Stimulated activated CD4-positive, alpha-beta T cell treated with anti-CD3 and anti-CD28 coated beads, Interleukin-1b, Interleukin-23, amount 100 ng/mL, for 4 hours (primary cell): ENCODE measurements at places on chromosomes 7 and 10.

- no peak for DNase-seq
These were observed 5.5 kb downstream of the PDAP1 start for GRCh38 chr7:99402854-99403253.

- DNase-seq, result no peak
These were observed 19.9 kb downstream of the TMEM176B start for GRCh38 chr7:150780292-150780691.

DNA sequence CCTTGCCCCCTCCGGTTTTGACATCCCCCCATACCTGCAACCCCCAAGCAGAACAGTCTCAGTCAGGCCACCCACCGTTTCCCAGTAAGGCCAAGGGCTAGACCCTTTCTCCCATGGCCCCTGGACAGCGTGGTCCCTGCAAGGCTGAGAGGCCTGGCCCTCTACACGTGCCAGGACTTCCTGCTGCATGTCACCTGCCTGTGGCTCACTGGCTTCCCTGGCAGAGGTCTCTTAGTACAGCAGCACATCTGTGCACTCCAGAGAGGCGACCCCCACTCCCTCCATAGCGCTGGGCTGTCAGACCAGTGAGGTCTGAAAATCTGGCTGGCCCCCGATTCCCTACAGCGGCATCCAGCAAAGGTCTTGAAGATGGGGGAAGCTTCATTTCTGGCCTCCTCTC lies 26.4 kb upstream of the JAKMIP3 start:
- DNase-seq, result no peak

- no peak for DNase-seq
These were observed 973.5 kb downstream of the ANKRD7 start for GRCh38 chr7:119197877-119198527.

GRCh38 chr7:42082144-42082543 lies 154.9 kb downstream of the GLI3 start:
- no peak for DNase-seq

- no peak for DNase-seq
These were observed 34.6 kb downstream of the OAT start for GRCh38 chr10:124384172-124384571.

GRCh38 chr7:151012911-151013347 lies 11.4 kb downstream of the ATG9B start:
- DNase-seq, result no peak

DNA sequence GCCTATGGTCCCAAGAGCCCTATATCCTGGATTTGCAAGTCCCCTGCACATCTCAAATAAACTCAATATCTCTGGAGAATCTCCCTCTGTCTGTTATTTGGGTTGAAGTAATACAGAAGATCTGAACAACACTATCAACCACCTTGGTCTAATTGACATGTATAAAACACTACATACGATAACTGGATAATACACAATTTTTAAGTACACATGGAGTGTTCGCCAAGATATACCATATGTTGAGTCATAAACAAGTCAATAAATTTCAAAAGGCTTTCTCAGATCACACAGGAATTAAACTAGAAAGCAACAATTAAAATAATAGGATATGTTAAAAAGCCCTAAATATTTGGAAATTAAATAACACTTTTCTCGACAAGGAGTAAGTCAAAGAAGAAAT lies 5.6 kb upstream of the GARS1 start:
- no peak for DNase-seq

DNA sequence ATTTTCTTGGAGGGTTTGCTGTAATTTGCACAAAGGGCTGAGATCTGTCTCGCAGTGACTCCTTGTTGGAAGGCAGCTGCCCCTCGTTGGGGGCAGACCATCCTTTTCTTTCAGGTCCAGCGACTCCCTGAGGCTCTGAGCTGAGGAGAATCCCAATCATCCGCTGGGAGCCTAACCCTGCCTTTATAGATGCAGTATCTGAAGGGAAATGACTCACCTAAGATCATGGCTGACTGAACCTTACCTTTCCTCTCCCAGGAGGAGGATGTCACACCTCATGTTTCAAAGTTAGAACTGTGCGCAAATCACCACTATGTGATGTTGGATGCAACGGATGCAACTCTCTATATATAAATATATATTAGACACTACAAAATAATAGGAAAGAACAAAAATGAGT lies 36.4 kb upstream of the MXI1 start:
- no peak for DNase-seq

GRCh38 chr7:133109816-133110215 lies 27.9 kb upstream of the CHCHD3 start:
- no peak for DNase-seq

DNA sequence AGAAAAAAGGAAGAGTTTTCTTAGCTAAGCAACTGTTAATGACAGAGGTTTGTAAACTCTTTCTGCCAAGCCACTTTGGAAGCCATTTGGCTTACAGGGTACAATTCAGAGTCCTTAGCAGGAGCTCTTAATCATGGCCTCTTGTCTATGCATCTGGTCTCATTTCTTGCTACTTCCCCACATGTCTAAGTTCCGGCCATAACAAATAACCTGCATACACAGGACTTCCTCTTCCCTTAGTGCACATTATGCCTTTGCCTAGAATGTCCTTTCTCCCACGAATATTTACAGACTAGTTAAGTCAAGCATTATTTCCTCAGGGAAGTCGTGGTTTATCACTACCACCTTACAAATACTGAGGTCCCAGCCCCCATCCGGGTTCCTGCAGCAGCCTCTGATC lies 8.6 kb upstream of the UPF2 start:
- no peak for DNase-seq

DNA sequence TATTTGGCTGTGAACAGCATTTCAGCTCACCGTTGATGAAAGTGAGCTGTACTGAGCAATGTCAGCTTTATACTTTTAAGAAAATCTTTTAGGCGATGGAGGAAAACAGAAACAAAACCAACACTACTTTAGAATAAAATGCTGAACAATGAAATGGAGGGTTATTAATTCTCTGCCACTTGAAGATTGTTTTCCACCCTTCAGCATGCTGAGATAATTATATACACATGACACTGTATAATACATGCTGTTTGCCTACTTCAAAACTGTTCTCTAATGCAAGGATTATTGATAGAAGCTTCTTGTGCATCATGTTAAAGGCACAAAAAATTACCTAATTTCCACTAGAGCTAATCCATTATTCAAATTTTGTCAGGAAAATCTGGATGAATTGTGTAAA lies 66.8 kb downstream of the CACNA2D1 start:
- no peak for DNase-seq

GRCh38 chr10:112282086-112282485 lies 1.1 kb upstream of the TECTB start:
- DNase-seq, result no peak

DNA sequence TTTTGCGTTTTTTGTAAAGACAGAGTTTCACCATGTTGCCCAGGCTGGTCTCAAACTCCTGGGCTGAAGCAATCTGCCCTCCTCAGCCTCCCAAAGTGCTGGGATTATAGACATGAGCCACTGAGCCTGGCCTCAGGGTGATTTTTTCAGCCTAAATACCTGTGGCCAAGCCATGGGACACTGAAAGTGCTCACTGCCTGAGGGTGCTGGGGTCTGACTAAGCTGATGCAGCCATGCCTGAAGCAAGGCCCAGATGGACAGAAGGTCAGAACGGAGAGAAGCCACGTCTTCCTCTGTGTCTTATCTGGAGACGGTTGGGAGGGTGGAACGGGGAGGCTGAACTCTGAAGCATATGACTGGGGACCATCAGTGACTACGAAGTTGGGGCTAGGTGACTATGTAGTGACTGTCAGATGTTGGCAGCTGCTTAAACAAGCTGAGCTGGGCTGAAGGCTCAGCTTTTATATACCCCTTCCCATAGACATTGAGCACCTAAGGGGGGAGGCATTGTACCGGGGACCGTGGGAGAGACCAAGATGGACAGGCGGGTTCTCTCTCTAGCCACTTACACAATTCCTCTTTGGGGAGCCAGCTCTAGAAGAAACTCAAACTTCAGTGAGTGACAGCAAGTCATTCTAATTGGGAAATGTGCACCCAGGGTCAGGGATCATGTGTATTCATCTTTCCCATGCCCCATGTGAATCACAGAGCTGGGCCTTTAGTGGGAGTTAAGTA lies 73.3 kb upstream of the HABP2 start:
- DNase-seq, result no peak

- DNase-seq, result no peak
These were observed 7.1 kb downstream of the CPVL start for GRCh38 chr7:29139191-29139590.

- DNase-seq, result no peak
These were observed at the start of gene DIP2C for GRCh38 chr10:689452-690371. DIP2C (minus strand) TSS chr10:689668; CDS start chr10:689578, 90 bp downstream.

DNA sequence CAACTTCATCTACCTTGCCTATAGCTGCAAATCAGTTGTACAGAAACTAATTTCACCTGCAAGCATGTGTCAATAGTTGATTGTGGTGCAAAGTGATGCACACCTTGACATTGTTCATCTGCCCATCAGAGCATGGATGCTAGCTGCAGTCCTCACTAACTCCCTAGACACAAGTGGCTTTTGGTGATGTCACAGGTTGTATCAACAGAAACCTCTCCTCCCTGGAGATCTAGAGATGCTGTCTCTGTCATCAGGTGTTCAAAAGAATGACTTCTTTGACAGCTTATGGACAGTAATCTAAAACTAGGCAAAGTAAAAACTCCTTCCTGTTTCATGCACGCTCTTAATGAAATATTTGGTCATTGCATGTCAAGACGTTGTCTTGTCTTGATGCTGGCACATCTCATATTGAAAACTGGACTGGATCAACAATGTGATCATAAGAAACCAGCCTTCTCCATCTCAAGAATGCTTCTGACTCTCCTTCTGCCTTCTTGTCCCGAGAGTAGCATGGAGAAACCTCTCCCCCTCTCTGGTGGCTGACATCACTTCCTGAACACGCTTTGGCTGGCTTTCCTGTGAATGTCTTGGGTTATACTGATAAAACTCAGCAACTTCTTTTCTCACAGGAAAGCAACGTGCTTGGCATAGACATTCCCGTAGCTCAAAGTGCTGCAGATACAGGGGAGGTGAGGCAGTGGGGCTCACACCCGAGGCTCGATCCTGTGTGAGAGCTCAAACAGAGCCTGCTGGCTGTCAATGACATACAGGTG lies 176.2 kb upstream of the CDCA7L start:
- no peak for DNase-seq
